ENCODE measurements at places on chromosomes 11 and 22.

DNA sequence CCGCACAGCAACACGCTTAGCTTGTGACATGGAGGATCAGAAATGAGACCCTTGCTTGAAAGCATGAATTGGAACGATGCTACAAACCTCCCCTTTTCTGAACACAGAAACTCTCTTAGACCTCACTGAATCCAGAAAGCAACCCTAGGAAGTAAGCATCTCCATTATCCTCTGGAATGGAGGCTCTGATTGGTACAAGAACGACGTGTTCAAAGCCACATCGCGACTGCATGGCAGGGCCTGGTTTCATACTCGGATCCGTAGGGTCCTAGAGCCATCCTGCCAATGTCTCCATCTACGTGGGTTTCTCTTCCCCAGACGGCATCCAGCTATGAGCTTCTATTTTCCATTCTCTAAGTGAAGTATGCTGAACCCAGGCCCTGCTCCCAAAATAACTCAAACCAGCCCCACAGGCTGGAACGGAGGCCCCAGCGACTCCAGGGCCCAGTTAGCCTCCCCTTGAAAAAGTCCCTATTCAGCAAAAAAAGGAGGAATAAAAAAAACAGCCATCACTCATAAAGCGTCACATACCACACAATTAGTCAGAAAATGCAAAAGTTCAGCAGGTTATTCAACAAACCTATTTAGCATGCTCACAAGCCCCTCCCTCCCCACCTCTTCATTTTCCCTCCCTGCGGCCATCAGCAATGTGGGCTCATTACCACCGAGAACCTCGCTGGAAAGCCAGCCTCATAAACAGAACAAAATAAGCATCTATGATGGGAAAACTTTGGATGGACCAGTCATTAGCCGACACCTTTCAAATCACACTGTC lies 7.1 kb upstream of the MN1 start:
- DNase-seq: no peak

- DNase-seq: no peak
These were observed 38.6 kb upstream of the TP53AIP1 start for GRCh38 chr11:128981254-128981653.

DNA sequence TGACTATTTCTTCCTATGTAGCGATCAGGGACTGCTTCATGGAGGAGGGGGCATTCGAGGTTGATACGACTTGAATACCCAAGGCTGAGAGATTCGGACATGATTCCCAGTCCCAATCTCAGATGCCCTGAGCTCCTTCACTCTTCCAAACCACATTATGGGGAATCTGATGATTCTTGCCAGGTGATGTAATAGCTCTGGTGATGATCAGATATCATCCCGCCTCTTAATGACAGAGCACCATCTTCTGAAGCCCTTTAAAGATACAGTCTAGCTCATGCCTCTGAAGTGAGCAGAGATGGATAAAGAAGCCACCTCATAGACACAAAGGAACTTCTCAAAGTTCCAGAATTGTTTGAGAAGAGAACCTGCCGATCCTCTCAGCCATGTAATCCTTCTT lies 8.9 kb upstream of the CLMP start:
- DNase-seq: no peak

DNA sequence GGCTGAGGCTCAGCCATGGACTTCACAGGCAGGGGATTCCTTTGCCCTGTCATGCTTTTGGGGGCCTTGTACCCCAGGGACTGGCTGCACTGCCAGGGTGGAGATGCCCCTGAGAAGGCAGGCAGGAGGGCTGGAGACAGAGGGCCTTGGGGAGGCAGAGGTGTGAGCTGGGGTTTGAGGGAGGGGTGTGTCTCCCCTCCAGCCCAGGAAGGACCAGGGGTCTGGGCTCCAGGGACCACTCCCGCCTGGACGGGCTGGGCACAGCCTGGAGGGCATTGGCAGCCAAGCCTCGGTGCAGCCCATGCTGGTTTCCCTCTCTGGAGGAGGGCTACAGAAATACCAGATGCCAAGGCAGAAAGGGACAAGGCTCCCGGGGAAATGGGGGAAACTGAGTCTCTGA lies 19.5 kb downstream of the OTUB1 start:
- DNase-seq: no peak

DNA sequence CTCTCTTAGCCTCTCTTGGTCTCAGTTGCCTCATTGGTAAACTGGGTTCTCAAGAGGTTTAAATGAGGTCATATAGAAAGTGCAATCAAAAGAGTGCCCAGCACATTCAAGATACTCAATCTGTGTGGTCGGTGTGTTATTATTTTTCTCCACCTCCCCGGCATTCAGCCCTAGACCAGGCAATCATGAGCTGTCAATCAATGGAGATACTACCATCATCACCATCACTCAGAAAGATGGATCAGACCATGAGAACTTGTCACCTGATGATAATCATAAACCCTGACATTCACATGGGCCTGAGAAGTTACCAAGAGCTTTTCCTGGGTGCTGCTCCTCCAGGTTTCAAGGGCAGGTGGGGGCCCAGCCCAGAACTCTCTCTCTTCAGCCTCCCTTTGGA lies 166.1 kb downstream of the MN1 start:
- no peak for DNase-seq

- peak; percentile 16 for DNase-seq
These were observed 24.6 kb downstream of the MOV10L1 start for GRCh38 chr22:50114221-50115021.

DNA sequence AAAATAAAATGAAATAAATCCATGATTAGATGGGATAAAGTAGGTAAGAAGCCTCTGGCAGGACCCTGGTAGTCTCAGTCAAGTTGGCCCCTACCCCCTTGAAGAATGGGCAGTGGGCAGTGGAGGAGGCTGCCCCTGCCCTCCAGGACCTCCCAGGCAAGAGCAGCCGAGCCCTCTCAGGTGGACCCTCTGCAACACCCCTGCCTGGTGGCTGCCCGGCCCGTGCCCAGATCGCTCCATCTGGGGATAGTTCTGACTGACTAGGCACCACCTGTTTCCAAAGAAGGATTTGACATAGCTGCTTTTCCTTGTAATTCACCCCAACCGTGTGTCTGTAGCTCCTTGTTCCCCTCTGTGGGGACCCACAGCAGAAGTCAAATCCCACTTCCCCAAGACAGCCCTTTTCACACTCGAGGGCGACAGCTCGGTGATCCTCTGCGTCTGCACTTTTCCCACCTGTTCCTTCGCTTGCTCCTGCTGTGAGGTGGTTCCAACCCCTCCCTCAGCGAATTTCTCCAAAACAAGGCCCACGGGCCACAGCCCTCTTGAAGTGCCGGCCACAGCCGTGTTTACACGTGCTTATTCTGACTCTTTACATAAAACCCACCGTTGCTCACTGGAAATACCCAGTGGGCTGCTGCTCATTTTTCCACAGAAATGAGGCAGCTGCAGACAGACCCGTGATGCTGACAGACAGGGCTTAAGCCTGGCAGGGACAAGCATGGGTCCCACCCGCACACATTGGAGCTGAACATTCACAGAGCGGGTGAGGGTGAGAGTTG lies 5.5 kb upstream of the TMPRSS13 start:
- DNase-seq: no peak

DNA sequence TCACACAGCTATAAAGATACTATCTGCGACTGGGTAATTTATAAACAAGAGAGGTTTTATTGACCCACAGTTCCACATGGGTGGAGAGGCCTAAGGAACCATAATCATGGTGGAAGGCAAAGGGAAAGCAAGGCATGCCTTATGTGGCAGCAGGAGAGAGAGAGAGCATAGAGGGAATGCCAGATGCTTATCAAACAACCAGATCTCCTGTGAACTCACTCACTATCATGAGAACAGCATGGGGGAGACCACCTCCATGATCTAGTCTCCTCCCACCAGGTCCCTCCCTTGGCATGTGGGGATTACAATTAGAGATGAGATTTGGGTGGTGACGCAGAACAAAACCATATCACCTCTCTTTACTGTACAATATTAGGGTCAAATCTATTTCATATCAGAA lies 1101.6 kb upstream of the RAG2 start:
- DNase-seq: no peak

DNA sequence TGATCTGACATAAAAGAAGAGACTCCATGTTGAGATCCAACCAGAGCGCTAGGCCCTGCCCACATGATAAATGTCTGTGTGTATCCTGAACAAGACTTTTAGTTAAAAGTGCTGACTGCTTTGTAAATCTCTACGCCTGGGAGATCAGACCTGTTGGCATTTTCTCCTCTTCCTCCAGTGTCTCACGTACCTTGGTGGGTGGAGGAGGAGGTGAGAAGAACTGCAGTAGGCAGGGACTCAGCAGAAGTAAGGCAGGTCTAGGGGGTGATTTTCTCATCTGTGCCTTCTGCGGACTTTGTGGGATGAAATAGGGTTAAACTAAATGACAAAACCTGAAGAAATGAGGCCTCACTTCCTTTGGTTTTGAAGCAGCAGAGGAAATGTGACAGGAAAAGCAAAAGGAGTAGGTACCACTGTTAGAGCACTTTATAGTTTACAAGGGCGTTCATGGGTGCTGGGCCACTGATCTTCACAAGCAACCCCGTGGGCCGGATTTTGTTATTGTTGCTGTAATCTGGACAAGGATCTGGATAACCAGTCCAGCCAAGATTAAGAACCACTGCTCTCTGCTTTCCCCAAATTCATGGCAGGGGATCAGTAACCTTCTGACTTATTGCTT lies 36.7 kb upstream of the PLET1 start:
- no peak for DNase-seq

DNA sequence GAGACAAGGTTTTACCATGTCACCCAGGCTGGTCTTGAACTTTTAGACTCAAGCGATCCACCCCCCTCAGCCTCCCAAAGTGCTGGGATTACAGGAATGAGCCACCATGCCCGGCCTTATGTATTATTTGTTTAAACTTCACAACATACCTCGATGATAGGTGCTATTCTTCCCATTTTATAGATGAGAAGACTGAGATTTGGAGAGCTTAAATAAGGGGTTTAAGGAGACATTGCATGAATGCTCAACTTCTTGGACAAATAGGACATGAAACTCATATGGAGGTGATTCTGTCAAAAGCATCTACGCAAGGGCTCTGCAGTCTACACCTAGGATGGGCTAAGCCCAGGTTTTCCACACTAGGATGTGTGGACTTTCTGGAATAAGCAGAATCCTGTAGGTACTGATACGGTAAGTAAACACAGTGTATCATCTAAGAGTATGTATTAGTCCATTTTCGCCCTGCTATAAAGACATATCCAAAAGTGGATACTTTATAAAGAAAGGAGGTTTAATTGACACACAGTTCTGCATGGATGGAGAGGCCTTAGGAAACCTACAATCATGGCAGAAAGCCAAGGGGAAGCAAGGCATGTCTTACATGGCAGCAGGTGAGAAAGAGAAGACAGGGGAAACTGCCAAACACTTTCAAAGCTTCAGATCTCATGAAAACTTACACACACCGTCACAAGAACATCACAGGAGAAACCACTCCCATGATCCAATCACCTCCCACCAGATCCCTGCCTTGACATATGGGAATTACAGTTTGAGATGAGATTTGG lies 62.8 kb upstream of the CAPRIN1 start:
- no peak for DNase-seq

- DNase-seq: no peak
These were observed 588.4 kb downstream of the METTL15 start for GRCh38 chr11:28696591-28696990.

DNA sequence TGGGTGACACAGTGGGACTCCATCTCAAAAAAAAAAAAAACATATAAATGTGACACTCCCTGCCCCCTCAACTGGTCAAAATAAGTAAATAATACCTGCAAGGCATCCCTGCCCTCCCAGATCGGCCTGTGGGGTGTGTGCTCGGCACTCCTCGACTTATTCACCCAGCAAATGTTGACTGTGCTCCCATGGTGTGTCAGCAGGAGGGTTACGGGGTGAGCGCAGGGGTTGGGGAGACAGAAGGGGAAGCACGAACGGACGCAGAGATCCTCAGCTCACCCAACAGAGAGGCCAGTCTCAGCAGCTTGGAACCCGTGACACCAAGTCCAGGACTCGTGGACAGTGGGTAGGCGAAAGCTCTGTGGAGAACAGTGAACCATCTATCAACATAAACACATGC lies 1.6 kb upstream of the ADM2 start:
- DNase-seq: no peak

DNA sequence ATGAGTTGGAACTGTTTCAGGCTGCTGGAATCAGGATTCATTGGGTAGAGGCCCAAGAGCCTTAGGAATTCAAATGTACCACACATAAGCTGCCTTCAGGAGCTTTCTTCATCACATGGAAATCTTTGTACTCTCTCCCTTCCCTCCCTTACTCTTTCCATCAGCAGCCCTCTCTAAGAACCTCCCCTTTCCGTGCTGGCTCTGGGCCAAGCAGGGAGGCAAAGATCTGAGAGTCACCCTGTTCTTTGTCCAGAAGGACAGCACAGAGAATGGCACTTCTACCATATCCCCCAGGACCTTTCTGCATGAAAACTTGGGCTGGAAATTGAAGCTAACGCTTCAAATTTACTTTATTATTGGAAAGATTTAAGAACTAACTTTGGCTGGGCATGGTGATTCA lies 20.7 kb upstream of the TPBGL start:
- no peak for DNase-seq

- DNase-seq: no peak
These were observed 554 bp downstream of the LRRC32 start for GRCh38 chr11:76669901-76670484.

- DNase-seq: no peak
These were observed 95.2 kb downstream of the DSCAML1 start for GRCh38 chr11:117701781-117702180.

- no peak for DNase-seq
These were observed 141.2 kb downstream of the CADM1 start for GRCh38 chr11:115362997-115363396.

- DNase-seq: no peak
These were observed 257.4 kb downstream of the BRD1 start for GRCh38 chr22:49570032-49570848.

GRCh38 chr22:20781272-20781990 lies 7.5 kb downstream of the SERPIND1 start:
- no peak for DNase-seq

DNA sequence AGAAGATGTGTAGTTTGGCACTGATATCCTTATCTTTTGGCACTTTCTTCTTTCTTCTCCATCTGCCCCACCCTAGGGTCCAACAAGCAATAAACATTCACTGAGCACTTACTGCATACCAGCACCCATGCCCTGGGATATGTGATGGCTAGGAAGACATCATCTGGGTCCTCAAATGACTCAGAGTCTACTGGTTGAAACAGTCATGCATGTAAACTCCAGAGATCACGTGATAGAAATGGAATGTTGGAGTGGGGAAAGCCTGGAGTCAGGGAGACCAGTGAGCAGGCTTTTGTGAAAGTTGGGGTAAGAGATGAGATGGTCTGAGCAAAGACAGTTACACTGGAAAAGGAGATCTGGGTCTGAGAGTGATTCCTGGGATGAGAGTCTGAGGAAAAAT lies 724.9 kb upstream of the TENM4 start:
- no peak for DNase-seq

- DNase-seq: no peak
These were observed 10.2 kb downstream of the TMEM41B start for GRCh38 chr11:9304178-9304577.

GRCh38 chr11:35112056-35112845 lies 26.7 kb upstream of the CD44 start:
- DNase-seq: peak; percentile 95

- no peak for DNase-seq
These were observed 508 bp upstream of the FLI1 start for GRCh38 chr11:128693416-128693712.

- DNase-seq: no peak
These were observed 199.7 kb downstream of the CTTN start for GRCh38 chr11:70597751-70598625.

Measured in NCI-H1105 (cell line).